Stimulated activated CD4-positive, alpha-beta T cell treated with anti-CD3 and anti-CD28 coated beads, Interleukin-15, amount 100 ng/mL, for 24 hours (primary cell): ENCODE measurements at places on chromosomes 3 and 15.

DNA sequence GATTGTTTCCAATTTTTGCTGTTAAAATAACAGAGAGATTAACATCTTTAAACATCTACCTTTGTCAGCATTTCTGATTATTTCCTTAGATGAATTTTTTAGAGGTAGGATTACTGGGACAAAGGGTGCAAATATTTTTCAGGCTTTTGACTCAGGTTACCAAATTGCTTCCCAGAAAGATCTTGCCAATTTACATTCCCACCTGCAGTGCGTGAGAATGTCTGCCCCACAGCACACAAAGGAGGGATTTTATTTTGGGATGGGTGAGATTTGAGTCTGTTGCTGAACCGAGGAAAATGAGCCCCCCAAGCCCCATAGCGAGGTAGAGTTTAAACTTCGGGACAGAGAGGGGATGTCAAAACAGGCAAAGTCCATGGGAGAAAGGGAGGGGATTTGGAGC is 25.9 kb upstream of the RNU6-1 start:
- no peak for DNase-seq

- DNase-seq, result no peak
Measured at GRCh38 chr3:174202561-174202960, 656.6 kb upstream of the NAALADL2 start.

GRCh38 chr3:127740136-127740915 is 67.6 kb downstream of the ABTB1 start:
- no peak for DNase-seq

DNA sequence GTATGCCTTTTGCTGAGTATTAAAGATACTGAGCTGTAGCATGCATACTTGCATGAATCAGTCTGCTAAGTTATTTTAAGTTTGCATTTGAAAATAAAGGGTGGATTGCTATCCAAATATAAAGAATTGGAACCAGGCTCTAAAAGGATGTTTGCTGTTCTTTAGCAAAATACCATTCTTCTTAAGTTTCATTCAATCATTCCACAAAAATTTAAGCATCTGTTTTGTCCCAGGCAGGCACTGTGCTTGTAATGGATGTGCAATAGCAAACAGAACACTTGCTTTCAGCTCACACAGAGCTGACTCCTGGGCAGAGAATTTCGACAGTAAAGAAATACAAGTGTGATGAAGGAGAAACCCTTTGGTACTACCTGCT is 151.1 kb downstream of the PGPEP1L start:
- DNase-seq, result no peak

- no peak for DNase-seq
Measured at GRCh38 chr3:16066975-16067374, 107.5 kb upstream of the GALNT15 start.

DNA sequence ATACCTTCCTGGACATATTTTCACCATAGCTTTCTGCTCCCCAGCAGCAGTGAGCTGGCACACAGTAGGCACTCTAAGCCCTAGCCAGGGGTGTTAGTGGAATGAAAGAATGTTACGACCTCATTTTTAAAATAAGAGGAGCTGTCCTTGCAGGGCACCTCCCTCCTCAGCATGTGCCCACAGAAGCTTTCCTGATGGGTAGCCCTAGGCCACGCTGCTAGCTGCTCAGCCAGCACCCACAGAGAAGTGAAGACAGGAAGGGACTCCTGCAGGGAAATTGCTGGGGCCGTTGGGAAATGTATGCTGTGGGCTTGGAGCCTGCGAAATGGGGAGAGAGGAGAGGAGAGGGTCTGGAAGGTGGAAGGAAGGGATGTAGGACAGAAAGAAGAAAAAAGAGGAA is 87.3 kb upstream of the ANKRD34C start:
- no peak for DNase-seq

- no peak for DNase-seq
Measured at GRCh38 chr15:48546296-48546695, 99.2 kb downstream of the FBN1 start.

DNA sequence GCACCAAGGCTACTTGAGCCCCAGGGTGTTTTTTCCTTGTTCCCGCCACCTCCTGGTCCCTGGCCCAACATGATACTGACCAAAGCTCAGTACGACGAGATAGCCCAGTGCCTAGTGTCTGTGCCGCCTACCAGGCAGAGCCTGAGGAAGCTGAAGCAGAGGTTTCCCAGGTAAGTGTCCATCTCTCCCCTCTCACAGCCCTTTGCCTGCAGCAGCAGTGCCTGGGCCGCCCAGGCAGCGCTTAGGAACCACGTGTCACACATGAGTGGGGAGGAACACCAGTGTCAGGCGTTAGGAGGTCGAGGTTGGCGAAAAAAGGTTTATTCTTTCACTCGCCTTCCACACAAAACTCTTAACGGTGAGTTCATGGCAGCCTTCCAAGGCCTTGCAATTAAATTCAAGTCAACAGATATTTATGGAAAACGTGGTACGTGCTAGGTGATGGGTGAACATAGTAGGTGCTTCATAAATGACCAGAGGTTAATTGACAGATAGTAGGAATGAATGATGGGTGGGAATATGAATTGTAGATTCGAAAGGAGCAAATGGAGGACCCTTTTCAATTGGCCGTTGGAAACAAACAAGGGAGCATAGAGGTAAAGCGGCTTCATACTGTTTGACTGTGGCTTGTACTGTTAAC is 486 bp downstream of the CDIN1 start:
- DNase-seq, result peak; percentile 37

- DNase-seq, result no peak
Measured at GRCh38 chr15:78928616-78929093, 16.2 kb downstream of the CTSH start.

- no peak for DNase-seq
Measured at GRCh38 chr15:89808160-89808870, 6.3 kb downstream of the ANPEP start.

- no peak for DNase-seq
Measured at GRCh38 chr15:98843844-98844243, 163.7 kb downstream of the PGPEP1L start.

GRCh38 chr3:113035387-113035982 is 44.7 kb downstream of the GTPBP8 start:
- peak; percentile 28 for DNase-seq

GRCh38 chr3:106386050-106386449 is 517.2 kb upstream of the CBLB start:
- DNase-seq, result no peak

GRCh38 chr3:130934442-130935089 is 40.7 kb downstream of the ATP2C1 start:
- DNase-seq, result no peak

GRCh38 chr15:39587096-39587721 is 6.3 kb downstream of the THBS1 start:
- no peak for DNase-seq

DNA sequence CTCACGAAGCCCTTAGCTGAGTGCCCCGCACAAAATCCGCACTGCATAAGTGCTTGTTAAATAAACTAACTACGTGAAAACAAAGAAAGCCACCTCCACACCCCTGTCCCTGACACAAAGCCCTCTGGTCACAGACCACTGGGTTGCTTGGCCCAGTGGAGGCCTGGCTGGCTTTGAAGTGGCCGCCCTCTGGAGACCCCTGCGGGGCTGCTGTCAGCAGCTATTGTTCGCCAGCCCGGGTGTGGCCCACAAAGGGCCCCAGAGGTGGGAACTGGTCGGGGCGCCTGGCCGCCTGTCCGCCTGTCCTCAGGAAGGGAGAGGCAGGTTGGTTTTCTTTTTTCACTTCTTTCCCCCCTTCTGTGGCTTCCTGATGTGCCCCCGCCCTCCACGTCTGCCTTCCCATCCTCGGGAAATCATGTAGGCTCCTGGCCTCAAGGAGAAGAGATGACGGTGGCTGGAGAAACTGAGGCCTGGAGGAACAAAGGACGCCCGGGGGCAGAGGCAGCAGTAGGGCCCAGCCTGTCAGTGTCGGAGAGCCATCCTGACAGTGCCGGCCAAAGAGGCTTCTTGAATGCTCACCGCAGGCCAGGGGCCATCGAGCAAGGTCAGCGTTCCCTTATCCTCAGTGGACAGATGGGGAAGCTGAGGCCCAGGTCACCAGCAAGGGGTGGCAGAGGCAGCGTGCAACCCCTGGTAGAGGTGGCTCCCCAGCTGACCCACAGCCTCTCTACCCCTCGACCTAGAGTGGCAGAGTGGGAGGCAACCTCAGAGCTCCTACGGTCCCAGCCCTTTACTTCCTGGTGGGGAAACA is 61.1 kb downstream of the SLC6A6 start:
- no peak for DNase-seq
